ENCODE measurements at places on chromosomes 1 and 21.

DNA sequence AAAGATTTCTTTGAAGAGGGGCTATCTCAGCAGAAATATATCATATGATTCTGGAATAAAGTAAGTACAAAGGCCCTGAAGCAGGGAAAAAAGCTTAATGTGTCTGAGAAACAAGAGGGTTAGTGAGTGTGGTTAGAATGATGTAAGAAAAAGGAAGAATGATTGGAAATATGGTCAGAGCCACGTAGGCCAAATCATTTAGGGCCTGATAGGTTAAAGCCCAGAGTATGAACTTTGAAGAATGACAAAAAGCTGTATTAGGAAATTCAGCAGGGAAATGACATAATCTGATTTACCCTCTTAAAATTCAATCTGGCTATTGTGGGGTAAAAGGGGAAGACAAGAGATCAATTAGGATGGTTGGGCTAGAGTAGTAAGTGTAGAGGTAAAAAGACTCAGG, 69.0 kb upstream of the MUTYH start:
- DNase-seq: no peak

- DNase-seq: no peak
These were observed 7.3 kb upstream of the APP start for GRCh38 chr21:26177746-26178426.

DNA sequence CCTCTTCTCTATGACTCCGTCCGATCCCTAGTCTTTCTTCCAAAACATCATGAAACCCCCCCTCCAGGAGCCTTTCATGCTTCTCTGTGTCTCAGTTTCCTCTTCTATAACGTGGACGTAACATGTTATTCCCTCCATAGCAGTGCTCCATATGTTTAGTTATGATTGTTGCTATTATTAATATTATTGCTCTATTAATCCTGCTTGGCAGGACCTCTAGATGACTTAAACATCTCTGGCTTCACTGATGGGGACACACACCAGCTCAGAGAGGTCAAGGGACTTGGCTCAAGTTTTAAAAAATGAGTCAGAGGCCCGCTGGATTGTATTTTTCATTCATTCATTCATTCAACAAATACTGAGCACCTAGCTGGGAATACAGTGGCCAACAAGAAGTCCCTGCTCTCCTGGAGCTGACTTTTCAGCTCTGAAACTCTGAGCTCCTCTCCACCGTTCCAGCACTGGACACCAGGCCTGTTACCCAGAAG, 404 bp upstream of the CPLANE2 start:
- DNase-seq: no peak

- DNase-seq: no peak
These were observed 74.9 kb downstream of the SYDE2 start for GRCh38 chr1:85125891-85126290.

DNA sequence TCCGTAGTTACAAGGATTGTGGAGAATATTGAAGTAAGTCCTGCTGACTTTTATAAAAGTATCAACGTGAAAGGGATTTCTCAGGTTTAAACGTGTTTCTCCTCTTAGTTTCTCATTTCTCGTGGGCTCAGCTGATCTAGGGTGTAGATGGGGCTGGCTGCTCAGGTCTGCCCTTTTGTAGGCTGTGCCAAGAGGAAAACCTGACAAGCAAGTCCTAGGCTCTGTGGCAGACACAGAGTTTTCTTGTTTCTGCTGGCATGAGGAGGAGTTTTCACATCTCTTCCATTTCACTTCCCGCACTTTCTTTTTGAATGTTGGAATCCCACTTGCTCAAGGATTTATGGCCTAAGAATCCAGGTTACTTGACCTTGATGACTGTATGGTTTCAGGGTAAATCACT, 14.8 kb downstream of the VPS13D start:
- no peak for DNase-seq

DNA sequence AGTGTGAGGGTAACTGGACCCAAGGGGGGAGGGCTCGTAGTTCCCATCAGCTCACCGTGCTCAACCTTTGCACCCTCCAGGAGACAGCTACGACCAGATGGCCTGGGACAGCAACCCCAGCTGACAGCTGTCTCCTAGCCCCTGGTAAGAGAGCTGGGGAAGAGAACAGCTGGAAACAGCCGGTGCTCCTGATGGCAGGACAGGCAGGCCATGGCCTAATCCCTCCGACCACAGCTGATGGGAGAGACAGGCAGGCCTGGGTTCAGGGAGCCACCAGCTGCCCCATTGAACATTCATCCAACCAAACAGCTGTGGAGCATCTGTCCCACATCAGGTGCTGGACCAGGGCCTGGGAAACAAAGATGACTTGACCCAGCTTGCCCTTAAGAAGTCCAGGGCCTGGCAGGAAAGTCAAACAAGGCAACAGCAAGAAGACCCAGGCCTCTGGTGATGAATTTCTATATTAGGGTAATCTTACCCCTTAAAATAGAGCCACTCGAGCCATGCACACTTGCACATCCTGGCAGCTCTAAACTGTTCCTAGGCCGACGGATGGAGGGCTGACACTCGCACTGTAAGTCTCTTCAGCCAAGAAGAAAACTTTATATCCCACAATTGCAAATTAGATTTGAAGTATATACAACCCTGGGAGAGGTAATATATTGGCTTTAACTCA, 12.2 kb downstream of the OLFML2B start:
- no peak for DNase-seq

DNA sequence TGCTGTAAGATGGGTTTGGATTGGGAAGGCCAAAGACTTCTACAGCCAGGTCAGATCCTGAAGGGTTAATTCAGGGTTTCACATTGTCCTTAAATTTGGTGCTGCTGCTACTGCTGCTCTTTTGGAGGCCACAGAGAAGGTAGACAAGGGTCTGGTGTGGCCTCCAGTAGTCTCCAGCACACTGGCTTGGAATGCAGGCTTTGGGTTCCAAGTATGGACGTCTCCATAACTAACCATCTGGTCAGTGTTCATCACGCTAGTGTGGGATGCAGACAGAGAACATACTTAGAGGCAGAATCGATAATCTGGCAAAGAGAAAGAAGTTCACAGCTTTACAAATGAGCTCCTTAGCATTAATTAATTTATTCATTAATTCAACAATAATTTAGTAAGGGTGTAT, 154.1 kb downstream of the ZBTB18 start:
- no peak for DNase-seq

DNA sequence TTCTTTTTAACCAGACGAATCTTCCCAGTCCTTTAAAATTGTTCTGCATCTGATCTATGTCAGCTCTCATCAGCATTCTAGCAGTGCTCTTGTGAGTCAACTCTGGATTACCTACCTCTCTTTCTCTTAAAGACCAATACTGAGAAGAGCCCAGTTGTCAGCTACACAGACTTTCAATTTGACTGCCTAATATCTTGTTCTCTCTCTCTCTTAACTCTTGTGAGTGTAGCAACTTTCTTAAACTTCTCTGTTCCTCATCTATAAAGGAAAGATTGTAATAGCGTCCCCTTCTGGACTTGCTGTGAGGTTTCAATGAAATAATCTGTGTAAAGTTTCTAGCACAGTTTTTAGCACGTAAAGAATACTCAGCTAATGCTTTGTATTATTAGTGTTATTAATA, 499.3 kb upstream of the ADAMTS5 start:
- DNase-seq: no peak

GRCh38 chr1:245673881-245674414, 519.2 kb downstream of the KIF26B start:
- no peak for DNase-seq

GRCh38 chr1:221783437-221783836, 41.5 kb upstream of the DUSP10 start:
- DNase-seq: no peak

- peak; percentile 98 for DNase-seq
These were observed at the start of gene PEF1 for GRCh38 chr1:31644560-31645273. TSS of gene PEF1 (minus strand) at chr1:31644876. CDS start at chr1:31644864, 12 bp downstream.

DNA sequence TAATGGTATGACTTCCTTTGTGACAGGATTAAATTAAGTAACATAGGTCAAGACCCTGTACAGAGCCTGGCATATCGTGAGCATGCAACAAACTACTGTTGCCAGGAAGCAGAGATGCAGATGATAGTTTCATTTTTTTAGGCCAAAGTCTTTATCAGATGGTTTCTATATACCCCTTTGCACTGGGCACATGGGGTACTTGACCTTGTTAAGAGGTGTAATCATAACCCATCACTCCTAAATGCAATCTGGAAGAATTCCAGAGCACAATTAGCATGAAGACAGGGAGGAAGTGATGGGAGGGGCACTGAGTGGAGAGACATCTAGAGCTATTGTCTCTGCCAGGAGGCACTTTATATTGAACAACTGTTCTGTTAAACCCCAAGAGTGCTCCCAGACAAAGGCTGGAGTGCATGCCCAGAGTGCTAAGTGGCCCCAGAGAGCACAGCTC, 22.1 kb downstream of the ZBTB17 start:
- no peak for DNase-seq

DNA sequence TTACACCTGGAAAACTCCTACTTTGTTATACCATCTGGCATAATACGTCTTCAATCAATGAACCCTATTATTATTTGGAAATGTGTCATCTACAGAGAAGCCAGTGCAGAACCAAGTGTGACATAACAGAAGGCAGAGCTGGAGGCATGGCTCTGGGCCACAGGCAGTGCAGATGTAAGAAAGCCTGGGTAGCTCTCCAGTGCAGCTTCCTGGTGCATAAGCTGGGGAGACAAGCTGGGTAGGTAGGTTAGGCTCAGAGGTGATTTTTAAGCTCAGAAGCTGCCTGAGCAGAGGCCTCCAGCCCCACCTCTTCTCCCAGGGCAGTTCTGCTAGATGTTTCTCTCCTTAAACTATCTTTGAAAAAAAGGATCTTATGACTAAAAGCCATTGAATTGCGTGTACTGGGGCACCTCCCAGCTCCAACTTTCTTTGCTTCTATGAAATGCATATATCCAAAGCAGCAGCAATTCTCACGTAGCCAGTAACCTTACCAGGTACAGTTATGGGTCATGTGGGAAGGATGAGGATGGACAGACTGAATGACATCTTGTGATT, 30.7 kb downstream of the AKNAD1 start:
- DNase-seq: no peak

DNA sequence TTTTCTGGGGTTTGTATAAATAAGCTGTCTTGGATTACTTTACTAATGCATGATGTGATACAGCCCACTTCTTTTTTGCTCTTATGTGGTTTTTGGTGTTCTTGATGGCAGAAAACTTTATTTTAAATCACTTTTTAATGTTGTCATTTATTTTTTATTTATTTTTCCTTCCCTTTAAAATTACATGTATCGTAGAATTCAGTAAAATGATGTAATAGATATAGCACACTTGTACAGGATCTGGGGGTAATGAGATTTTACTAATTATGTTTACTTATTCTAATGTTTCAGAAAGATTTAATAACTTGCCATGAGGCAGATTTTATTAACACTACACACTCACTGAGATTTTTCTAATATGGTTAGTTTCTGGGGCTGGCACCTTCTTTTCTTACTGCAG, 701 bp upstream of the B3GALT2 start:
- no peak for DNase-seq

DNA sequence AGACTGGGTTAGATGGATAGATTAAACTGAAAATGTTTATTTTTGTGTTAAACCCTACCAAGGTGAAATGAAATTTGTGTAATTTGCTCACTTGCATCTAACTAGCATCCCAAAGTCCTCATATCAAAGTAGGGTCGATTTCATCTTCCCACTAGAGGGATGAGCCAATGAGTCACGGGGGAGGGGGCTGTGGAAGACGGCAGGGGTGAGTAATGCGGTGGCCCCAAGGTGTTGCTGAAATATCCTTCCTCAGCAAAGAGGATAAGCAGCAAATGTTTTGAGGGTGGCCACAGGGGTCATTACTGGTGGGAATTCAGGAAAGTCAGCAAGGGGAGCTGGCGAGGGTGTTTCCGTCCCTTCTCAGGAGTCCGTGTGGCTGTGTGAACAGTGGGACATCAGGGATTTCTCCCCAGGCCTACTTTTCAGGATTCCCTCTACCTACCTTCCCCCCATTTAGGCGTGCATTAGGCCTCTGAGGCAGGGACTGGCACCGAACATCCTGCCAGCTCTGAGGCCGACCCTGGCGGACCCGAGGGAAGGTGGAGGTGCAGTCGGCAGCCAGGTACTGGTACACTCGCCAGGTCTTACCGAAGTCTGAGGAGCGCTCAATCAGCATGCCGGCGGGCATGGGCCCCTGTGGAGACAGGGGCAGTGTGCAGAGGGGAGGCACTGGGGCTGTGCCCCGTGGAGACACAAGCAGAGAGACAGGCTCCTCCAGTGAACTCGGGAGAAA, 18.1 kb downstream of the LAMB3 start:
- DNase-seq: no peak

DNA sequence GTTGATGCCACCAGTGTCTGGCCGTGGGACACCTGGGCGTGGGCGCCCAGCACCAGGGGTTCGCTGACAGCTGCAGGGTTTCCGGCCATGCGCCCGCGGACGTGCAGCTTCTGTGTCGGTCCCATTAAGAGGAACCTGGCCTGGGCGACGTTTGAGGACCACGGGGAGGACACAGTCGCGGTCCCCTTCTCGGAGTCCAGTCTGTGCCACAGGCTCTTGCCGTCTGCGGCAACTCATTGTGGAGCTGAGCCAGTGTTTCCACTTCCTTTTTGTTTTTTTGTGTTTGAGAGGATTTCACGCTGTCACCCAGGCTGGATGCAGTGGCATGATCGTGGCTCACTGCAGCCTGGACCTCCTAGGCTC, 1.6 kb upstream of the C1orf159 start:
- DNase-seq: no peak

DNA sequence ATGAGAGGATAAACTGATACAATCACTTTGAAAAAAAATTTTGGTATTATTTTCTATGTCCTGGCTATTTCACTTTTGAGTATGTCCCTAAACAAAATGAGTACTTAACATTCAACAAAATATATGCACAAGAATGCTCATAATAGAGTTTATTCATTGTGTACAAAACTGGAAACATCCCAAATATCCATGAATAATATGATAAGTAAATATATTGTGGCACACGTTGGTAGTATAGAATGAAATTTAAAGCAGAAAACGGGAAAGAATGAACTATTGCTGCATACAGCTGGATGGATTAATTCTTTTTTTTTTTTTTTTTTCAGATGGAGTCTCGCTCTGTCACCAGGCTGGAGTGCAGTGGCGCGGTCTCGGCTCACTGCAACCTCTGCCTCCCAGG, 725.2 kb downstream of the LTN1 start:
- DNase-seq: no peak

DNA sequence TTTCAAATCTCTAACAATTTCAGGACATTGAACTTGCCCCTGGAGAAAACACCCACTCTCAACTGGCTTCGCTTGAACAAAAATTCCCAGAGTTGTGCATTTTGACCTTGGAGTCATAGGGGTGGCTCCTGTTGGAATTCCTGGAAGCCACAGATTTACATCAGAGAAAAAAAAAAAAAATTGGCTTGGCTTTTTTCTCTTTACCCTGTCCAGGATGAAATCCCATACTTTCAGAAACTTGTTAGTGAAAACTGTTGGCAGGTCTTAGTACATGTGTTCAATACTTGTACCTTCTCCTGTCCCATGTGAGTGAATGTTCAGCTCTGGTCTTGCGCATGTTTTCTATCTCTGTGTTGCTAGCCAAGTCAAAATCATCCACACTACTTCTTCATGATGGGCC, 228.8 kb downstream of the TGFB2 start:
- DNase-seq: no peak

DNA sequence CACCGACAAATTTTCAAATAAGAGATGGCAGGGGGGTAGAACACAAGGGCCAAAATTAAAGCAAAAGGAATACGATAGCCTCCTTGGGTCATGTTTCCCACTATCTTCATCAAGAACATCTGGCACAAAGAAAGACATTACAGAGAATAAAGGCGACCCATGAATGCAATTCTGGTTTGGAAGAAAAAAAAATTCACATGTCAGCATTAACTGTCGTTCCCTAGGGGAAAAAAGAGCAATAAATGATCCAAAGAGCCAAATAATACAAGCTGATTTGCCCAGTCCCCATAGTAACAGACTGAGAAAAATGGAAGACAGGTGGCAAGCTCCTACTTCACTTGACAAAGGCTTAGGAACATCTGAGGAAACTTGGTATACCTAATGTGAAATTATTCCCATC, 4.5 kb downstream of the STIL start:
- no peak for DNase-seq
